ENCODE measurements at places on chromosomes 16 and 17.

- peak; percentile 6 for DNase-seq
These were observed 1540.3 kb downstream of the CDH11 start for GRCh38 chr16:63581570-63581969.

DNA sequence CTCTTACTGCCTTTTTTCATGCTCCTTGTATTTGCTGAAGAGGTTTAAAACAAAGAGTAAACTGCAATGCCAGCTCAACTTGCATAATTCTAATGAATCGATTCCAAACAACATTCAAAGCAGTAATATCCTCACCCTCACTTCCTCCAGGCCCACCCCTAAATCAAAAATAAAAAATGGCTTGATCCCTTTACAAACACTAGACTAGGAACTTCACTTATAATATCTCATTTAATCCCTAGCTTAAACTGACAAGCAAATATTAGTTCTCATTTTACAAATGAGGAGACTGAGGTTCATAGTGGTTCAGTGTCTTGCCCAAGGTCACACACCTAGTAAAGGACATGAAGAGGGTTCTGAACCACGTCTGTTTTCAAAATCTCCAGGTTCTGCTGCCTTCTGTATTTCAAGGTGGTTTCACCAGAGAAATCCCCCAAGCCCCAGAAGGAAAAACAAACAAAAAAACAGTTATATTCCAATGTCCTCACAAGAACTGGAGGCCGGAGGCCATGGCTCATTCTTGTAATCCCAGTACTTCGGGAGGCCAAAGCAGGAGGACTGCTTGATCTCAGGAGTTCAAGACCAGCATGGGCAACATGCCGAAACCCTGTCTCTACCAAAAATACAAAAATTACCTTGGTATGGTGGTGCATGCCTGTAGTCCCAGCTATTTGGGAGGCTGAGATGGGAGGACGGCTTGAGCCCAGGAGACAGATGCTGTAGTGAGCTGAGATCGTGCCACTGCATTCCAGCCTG is 80.3 kb upstream of the GRIN2A start:
- DNase-seq = no peak

DNA sequence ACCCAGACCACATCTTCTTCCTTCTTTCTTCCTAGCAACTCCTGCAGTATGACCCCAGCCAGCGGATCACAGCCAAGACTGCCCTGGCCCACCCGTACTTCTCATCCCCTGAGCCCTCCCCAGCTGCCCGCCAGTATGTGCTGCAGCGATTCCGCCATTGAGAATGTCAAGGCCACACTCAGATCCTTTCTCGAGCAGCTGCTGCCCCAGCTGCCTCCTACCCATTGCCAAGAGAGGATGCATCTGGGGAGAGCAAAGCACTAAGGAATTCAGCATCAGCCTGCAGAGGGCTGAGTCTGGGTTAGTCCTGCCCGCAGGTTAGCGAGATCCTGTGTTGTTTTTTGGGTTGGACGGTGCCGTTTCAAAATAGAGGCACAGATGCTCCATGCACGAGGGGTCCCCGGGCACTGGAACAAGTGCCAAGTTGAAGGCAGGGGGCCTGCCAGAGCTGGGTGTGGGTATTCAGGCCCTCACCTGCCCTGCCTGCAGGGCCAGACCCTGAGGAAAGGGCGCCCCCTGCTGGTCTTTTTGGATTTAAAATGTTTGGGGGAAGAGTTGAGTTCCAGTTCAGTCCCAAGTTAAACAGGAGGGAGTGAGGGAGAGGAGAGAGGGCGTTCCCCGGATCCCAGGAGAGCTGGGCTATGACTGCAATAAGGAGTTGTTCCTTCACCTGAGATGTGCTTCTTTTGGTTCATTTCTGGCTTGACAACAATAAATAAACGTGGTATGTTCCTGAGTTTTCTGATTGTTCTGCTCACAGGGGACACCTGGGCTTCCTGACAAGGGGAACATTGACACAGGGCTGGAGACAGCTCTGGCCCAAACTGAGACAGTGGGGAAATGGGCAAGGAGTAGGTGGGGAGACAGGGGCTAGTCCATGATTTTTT is 4.9 kb downstream of the CDK3 start:
- DNase-seq = peak; percentile 72

- no peak for DNase-seq
These were observed 38.2 kb downstream of the CLEC16A start for GRCh38 chr16:10982465-10983150.

GRCh38 chr17:4893272-4893671 is 6.1 kb upstream of the C17orf107 start:
- DNase-seq = no peak

DNA sequence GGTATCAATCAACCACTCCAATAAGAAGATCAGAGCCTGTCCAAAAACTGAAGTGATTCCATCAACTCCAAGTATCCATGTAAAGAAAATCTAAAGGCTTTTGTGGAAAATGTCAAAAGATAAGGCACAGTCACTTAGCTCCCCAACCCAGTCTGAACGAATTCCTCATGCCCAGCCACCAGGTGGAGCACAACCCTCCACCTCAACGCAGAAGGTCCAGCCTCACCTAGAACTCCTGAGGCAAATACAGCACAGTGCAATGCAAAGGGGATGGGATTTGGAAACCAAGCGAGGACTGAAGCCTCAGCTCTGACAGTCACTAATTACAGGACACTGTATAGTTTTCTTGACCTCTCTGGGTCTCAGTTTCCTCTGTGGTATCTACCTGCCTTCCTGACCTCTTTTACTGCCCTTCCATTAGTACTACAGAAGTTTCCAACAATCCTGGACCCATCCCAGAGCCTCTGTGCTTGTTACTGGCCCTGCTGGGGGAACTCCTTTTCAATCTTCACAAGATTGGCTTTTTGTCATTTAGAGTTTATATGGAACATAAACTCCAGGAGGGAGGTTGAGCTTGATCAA is 2.0 kb downstream of the NCBP3 start:
- DNase-seq = no peak

- DNase-seq = no peak
These were observed 18.7 kb upstream of the KRT24 start for GRCh38 chr17:40722241-40722640.

- DNase-seq = peak; percentile 50
These were observed 167.7 kb downstream of the ZNF423 start for GRCh38 chr16:49688036-49688697.

GRCh38 chr17:41322094-41322902 is 6.8 kb upstream of the KRTAP17-1 start:
- DNase-seq = peak; percentile 58

DNA sequence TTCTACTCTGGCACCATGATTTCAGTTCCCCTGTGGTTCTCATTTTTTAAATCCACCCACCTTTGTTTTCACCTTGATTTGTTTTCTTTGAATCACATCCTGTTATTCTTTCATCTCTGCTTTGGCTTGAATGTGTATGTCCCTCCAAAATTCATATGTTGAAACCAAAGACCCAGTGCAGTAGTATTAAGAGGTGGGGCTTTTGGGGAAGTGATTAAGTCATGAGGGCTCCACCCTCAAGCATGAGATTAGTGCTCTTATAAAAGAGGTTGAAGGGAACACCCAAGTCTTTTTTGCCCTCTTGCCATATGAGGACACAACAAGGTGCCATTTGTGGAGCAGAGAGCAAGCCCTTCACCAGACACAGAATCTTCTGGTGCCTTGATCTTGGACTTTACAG is 382.3 kb downstream of the SLC39A11 start:
- DNase-seq = no peak

- DNase-seq = peak; percentile 64
These were observed 31.7 kb downstream of the CRISPLD2 start for GRCh38 chr16:84851192-84852127.

GRCh38 chr17:81417879-81418709 is 22.8 kb downstream of the BAHCC1 start:
- DNase-seq = no peak

DNA sequence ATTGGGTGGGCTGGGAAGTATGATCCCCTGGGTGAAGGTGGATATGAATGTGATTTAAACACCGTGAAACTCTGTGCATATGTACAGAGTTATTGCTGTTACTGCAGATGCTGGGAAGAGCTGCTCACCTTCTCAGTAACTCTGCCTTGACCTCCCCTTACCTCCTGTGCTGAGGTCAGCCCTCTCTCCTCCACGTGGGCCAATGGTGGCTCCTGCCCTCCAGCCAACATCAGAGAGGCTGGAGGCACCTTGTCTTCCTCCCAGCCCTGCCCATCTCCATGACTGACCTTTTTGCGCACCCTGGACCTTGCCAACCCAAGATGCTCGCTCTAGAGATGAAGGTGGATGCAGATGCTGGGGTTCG is 387 bp upstream of the ASB16 start:
- no peak for DNase-seq

DNA sequence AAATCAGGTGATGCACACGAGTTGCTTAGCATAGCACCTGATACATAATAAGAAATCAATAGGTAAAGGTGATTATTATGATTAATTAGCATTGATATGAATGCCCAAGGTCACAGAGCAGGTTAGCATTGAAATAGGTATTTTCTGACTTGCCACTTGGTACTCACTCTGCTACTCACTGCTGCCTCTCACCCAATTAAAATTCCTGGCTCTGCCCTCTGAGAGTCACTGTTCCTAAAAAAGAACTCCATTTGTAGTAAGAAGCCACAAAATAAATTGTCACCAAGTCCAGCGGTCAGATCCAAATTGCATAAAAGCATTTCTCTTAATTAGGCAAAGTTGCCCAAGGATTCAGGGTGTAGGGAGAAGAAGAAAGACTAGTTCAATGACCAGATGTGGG is 8.9 kb upstream of the GRIN2A start:
- DNase-seq = no peak

DNA sequence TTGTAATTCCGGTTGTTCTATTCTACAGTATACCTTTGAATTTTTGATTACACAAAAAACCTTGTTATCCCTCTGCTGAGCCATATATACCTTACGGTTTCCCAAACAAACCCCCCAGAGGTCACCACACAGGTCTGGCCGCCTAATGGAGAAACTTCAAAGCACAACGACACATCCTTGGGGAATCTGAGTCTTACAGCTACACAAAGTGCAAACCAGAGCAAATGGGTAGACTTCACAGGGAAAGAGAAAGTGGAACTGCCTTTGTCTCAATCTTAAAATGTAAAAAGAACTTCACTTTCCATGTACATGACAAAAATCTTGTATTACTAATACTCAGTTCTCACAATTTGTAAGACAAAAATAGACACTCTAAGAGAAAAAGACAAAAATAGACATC is 2.7 kb downstream of the FBXO31 start:
- DNase-seq = no peak

- DNase-seq = peak; percentile 92
These were observed 1.2 kb downstream of the TRIM47 start for GRCh38 chr17:75876938-75877751.

DNA sequence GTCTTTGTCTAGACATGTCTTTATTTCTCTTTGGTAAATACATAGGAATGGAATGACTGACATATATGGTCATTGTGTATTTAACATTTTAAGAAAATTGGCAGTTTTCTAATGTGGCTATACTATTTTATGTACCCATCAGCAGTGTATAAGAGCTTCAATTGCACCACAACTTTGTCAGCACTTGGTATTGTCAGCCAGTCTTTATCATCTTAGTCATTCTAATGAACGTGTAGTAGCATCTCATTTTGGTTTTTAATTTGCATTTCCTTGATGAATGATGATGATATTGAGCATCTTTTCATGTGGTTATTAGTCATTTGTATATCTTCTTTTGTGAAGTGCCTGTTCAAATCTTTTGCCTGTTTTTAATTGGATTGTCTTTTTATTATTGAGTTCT is 239.3 kb downstream of the CEP112 start:
- DNase-seq = no peak

GRCh38 chr17:9256751-9257629 is 235.7 kb downstream of the NTN1 start:
- DNase-seq = no peak

DNA sequence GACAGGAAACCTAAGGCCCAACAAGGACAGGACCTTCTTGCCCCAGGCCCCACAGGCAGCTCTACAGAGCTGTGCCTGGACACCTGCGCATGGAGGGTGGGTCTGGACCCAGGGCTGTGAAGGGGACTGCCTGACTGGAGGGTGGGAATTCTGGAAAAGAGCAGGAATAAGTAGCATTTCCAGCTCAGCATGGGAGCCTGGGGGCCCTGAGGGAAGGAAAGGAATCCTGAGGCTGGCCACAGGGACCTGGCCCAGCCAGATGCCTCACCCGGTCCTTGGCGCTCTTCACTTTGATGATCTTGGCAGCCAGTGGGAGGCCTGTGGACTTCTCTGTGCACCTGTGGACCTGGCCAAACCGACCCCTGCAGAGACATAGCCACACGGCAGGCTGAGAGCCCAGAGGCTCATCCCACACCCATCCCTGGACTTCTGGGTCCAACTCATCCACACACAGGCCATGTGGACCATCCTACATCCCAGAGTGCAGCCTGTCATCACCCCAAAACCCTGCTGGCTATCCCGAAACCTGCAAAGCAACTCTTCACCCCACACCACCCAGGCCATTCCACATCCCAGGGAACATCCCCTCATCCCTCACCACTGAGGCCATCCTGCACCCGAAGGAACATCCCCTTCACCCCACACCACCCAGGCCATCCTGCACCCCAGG is 18.7 kb downstream of the MYLK3 start:
- DNase-seq = no peak

- DNase-seq = no peak
These were observed 51.3 kb upstream of the IRX6 start for GRCh38 chr16:55272744-55273143.

GRCh38 chr16:49084628-49085390 is 196.8 kb downstream of the CBLN1 start:
- DNase-seq = no peak

DNA sequence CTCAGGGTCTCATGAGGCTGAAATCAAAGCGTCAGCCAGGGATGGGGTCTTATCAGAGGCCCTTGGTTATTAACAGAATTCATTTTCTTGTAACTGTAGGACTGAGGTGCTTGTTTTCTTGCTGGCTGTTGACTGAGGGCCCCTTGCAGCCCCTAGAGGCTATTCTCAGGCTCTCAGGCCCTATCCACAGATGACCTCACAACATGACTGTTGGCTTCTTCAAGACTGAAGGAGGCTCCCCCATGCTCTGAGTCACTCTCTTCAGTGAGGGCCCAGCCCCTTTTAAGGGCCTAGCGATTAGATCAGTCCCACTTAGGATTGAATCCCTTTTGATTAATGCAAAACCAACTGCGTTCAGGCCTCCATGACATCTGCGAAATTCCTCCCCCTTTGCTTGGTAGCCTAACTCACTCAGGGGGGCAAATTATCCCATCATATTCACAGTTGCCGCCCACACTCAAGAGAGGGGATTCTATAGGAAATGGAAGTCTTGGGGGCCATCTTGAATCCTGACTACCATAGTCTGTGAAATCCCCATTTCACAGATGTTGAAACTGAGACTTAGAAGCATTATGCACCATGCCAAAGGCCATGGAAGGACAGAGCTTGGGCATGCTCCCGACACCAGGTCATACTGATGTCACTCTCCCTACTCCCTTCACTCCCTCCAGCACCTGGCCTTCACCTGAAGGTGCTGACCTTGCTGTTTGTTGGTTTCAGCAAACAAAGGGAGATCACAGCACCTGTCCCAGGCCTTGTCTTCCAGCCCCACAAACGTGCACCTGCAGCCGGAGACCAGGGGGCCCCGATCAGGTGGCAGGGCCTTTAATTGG is 592.3 kb downstream of the MAF start:
- DNase-seq = no peak

Measured in lung (tissue), 17 donors.